Camera-type eye (tissue), 1 donor: ENCODE measurements at places on chromosomes 2 and 18. TPM values are rescaled to one million over a fixed set of nuclear protein-coding genes. Genes with fewer than 3 reads are reported as not detected.

KCNJ13 gene
- total RNA-seq: 8.2 TPM

UPP2 gene
- 0.33 TPM for total RNA-seq

AGXT gene
- total RNA-seq: not detected

GPN1 gene
- total RNA-seq: 37.1 TPM

ALLC gene
- total RNA-seq: 0.77 TPM

UGT1A10 gene
- total RNA-seq: not detected

FAM237A gene
- total RNA-seq: not detected

WNT6 gene
- 1.0 TPM for total RNA-seq

DNAJC5G gene
- total RNA-seq: not detected

RBM43 gene
- 12.1 TPM for total RNA-seq

GPR45 gene
- total RNA-seq: not detected

ASB3 gene
- 69.9 TPM for total RNA-seq

GALNT3 gene
- 6.8 TPM for total RNA-seq

TRABD2A gene
- total RNA-seq: 0.77 TPM

FARSB gene
- 15.6 TPM for total RNA-seq

EN1 gene
- 0.16 TPM for total RNA-seq

HOXD3 gene
- total RNA-seq: 3.0 TPM

LBX2 gene
- not detected for total RNA-seq

PIEZO2 gene
- 78.8 TPM for total RNA-seq

GNLY gene
- 0.27 TPM for total RNA-seq

ZNF516 gene
- 75.4 TPM for total RNA-seq

TUBA3E gene
- total RNA-seq: not detected

ELOA2 gene
- not detected for total RNA-seq

LHCGR gene
- total RNA-seq: 8.3 TPM

SLC11A1 gene
- total RNA-seq: 7.8 TPM

SKOR2 gene
- total RNA-seq: 1.2 TPM

FSHR gene
- not detected for total RNA-seq

ACKR3 gene
- 26.8 TPM for total RNA-seq

NUP35 gene
- total RNA-seq: 39.2 TPM

COLEC11 gene
- 2.7 TPM for total RNA-seq

TSGA10 gene
- 20.8 TPM for total RNA-seq

RAB27B gene
- total RNA-seq: 8.7 TPM

CDH20 gene
- total RNA-seq: 36.9 TPM

NAT8 gene
- total RNA-seq: not detected

FBXO36 gene
- 6.3 TPM for total RNA-seq

HK2 gene
- 37.9 TPM for total RNA-seq

TRIM43 gene
- not detected for total RNA-seq

CCDC141 gene
- 19.2 TPM for total RNA-seq
